Neural progenitor cell (in vitro differentiated cells): ENCODE measurements at places on chromosomes 11 and 22.
A peak's percentile ranks its signal among the peaks of the same experiment; 100 is the strongest.

- DNase-seq, result no peak
These were observed 10.8 kb downstream of the AHNAK start for GRCh38 chr11:62535802-62536201.

DNA sequence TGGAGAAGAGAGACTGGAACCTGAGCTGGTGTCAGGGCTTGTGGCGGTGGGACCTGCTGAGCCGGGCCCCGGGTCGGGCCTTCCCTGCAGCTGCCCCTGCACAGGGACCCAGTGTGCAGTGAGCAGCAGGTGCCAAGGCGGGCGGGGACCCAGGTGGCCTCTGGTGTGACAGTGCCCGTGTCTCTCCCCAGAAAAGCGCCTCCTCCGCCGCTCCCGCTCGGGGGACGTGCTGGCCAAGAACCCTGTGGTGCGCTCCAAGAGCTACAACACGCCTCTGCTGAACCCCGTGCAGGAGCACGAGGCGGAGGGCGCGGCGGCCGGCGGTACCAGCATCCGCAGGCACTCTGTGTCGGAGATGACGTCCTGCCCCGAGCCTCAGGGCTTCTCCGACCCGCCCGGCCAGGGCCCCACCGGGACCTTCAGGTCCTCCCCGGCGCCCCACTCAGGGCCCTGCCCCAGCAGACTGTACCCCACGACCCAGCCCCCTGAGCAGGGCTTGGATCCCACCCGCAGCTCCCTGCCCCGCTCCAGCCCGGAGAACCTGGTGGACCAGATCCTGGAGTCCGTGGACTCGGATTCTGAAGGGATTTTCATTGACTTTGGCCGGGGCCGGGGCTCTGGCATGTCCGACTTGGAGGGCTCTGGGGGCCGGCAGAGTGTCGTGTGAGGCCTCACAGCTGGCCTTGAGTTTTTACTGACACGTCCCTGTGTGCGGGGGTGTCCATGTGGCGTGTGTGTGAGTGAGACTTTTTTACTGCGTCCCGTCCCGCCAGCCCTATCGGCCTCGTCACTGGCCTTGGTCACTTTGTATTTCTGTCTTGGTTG is 15.6 kb upstream of the ARHGAP8 start:
- DNase-seq, result no peak

DNA sequence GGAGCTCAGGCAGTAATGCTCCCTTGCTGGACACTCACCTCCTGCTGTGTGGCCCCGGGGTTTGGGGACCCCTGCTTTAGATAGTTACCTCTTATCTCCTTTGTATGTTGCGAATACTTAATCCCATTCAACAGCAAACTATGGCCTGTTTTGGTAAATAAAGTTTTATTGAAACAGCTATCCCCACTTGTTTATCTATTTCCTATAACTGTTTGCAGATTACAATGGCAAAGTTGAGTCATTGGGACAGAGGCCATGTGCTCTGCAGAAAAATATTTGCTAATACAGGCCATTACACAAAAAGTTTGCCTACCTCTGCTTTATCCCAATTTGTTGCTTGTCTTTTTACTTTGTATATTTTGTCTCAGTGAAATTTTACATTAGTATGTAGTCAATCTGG is 68.4 kb downstream of the CACNA1I start:
- DNase-seq, result no peak

DNA sequence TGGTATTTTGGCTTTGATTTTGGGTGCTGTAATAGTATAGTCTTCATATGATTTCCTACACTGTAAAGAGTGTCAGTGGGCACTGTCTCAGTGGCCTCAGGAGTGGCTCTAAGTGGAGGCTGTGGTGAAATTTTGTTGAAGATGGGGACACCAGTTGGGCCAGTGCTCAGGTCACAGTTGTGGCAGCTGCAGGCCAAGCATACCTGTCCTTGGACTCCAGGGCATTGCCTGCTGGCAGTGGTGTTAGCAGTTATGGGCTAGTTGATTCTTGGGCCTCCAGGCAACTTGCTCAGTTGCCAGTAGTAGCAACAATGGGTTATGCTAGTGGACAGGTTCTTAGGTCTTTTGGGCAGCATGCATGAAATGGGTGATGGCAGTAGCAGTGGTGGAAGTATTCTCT is 39.2 kb upstream of the SLC22A25 start:
- DNase-seq, result no peak

- DNase-seq, result no peak
These were observed 854.3 kb downstream of the METTL15 start for GRCh38 chr11:28962502-28962901.

GRCh38 chr11:110463153-110463552 is 33.4 kb downstream of the FDX1 start:
- peak; percentile 69 for DNase-seq

DNA sequence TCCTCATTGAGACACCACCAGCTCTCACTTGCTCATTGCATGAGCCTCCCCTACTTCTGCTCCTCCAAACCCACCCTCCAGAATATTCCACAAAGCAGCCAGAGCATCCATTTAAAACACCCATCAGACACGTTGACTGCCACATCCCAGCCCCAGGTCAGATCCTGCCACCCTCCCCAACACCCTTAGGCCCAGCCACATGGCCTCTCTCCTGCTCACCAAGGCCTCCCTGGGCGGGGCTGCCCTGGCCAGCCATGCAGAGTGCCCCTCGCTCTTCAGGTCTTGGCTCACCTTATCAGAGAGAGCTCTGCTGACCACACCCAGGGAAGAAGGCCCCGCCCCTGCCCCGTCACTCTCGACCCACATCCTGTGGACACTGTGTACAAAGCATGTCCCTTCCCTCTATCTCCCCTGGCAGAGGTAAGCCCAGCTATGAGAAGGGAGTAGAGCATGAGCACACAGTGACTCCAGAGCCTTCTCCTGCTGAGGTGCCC is 106.8 kb downstream of the MICAL3 start:
- DNase-seq, result no peak

GRCh38 chr22:46156031-46156430 is 5.7 kb downstream of the PPARA start:
- no peak for DNase-seq

DNA sequence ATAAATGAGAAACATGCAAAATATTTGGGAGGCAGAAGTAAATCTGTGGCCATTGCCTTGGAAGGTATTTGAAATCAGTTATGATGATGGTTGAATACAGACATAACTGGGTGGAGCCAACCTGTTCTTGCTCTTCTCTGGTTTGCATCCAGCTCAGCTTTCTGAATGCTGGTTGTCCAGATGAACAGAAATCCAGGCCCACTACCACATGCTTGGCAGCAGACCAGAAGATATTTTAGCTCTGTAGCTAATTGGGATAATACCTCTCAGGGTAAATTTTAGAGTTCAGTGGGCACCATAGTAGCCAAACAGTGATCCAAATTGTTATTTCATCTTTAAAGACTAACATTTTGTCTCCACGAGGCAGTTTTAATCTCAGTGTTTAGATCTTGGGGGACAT is 308.3 kb downstream of the RAB38 start:
- no peak for DNase-seq

GRCh38 chr22:28174509-28174908 is 255.5 kb upstream of the PITPNB start:
- DNase-seq, result no peak

DNA sequence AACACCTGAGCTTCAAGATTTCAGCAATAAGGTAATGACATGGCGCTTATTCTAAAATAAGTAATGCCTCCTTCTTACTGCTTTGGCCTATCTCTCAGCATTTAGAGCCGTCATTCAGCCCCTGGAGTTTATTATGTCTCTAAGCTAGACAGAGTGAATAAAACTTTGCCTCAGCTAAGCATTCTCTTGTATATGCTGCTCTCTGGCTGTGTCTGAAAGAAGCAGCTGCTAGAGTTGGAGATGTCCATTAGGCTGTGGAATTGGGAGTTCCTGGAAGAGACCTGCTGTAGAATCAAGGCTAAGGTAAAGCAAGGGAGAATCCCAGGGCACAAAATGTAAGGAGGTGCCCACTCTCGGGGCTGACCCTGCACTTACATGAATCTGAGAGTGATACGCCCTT is 35.5 kb upstream of the TTC12 start:
- no peak for DNase-seq
